ENCODE measurements at places on chromosomes 7 and 10. TPM values are rescaled to one million over a fixed set of nuclear protein-coding genes. Genes with fewer than 3 reads are reported as not detected.

AKR1D1 gene
- not detected for total RNA-seq

GRCh38 chr10:79268742-79269141 lies 78.5 kb upstream of the PPIF start:
- no peak for DNase-seq

GRCh38 chr10:70561558-70561957 lies 41.0 kb downstream of the PRF1 start:
- DNase-seq = no peak

DNA sequence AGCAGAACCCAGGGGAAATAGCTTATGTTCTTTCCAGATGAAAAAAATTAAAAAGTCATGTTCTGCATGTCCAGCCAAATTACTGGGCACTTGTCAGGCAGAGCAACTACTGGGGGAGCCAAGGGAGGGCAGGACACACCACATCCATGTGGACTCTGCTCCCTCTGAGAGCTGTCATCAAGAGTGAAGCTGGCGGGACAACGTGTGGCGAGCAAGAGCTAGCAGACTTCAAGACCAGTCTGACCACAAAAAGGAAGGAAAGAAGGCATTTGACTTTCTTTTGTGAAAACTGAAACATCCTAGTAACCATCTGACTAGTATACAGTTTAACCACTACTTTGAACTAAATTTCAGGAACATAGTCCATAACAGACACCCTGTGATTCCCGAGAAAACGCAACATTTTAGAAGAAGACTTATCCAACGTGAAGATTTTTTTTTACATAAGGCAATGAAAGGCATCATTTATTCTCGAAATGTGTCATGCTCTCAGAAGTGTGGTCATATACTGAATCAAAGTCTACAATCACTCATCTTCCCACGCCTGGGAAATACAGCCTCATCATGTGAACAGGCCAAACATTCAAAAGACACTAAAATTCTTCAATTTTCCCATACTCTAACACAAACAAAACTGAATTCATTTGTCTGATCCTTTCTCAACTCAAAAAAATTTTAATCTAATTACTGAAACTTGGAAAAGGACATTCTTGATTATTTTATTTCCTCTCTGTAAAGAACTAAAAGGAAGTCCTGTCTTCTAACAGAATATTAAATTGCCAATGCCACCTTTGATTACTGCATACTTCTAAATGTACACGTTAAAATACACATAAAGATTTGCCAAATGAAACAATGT lies 15.5 kb downstream of the CYTH3 start:
- DNase-seq = no peak

ANKRD61 gene
- 1.4 TPM for total RNA-seq

UNCX gene
- total RNA-seq = not detected

ADCK2 gene
- total RNA-seq = 27.8 TPM

TMEM26 gene
- total RNA-seq = 2.4 TPM

LDB3 gene
- 22.9 TPM for total RNA-seq

GRCh38 chr10:71646592-71647292 lies 72.8 kb downstream of the C10orf105 start:
- DNase-seq = no peak

MYL7 gene
- not detected for total RNA-seq

GRCh38 chr7:28573651-28574301 lies 161.5 kb downstream of the CREB5 start:
- DNase-seq = no peak

DNA sequence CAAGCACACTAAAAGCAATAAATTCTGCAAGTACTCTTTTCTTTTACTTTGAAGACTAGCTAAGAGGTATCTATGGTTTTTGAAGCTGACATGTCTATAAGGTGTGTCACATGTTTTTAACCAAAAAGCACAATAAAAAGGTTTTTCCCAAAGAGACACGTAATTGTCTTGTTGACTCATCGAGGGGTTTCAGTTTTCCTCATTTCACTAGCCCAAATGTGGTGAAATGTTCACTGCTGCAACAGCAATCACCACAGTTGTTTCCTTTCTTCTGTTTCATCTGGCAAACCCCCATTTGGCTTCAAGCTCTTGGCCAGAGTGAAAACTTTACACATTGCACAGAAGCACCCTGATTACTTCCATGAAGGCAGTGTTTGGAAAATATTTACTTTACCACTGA lies 3.8 kb upstream of the HOXA4 start:
- no peak for DNase-seq

All from dorsolateral prefrontal cortex (tissue), 122 donors.